ENCODE measurements at places on chromosomes 1 and 21.

DNA sequence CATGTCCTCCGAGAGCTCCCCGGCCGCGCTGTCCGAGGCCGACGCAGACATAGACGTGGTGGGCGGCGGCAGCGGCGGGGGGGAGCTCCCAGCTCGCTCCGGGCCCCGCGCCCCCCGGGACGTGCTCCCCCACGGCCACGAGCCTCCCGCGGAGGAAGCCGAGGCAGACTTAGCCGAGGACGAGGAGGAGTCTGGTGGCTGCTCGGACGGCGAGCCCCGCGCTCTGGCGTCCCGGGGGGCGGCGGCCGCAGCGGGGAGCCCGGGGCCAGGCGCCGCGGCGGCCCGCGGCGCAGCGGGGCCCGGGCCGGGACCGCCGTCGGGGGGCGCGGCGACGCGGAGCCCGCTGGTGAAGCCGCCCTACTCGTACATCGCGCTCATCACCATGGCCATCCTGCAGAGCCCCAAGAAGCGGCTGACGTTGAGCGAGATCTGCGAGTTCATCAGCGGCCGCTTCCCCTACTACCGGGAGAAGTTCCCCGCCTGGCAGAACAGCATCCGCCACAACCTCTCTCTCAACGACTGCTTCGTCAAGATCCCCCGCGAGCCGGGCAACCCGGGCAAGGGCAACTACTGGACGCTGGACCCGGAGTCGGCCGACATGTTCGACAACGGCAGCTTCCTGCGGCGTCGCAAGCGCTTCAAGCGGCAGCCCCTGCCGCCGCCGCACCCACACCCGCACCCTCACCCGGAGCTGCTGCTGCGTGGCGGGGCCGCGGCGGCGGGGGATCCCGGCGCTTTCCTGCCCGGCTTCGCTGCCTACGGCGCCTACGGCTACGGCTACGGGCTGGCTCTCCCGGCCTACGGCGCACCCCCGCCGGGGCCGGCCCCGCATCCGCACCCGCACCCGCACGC is 547 bp downstream of the FOXD2 start:
- no peak for DNase-seq

GRCh38 chr21:32007456-32007855 is 134.6 kb downstream of the HUNK start:
- no peak for DNase-seq

- no peak for DNase-seq
These were observed 103.8 kb downstream of the BRINP3 start for GRCh38 chr1:190373705-190374336.

- no peak for DNase-seq
These were observed 42.5 kb upstream of the CLIC4 start for GRCh38 chr1:24702511-24703293.

GRCh38 chr1:47824716-47825115 is 172.5 kb downstream of the TRABD2B start:
- no peak for DNase-seq

GRCh38 chr1:219269171-219269570 is 95.5 kb downstream of the LYPLAL1 start:
- DNase-seq = no peak

DNA sequence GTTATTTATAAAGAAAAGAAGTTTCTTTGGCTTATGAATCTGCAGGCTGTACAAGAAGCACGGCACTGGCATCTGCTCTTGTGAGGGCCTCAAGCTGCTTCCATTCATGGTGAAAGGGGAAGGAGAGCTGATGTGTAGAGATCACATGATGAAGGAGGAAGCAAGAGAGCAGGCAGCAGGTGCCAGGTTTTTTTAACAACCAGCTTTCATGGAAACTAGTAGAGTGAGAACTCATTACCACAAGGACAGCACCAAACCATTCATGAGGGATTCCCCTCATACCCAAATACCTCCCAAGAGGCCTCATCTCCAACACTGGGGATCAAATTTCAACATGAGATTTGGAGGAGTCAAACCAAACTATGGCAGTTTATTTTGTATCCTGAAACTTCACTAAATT is 85.8 kb upstream of the CAMK1G start:
- DNase-seq = no peak

DNA sequence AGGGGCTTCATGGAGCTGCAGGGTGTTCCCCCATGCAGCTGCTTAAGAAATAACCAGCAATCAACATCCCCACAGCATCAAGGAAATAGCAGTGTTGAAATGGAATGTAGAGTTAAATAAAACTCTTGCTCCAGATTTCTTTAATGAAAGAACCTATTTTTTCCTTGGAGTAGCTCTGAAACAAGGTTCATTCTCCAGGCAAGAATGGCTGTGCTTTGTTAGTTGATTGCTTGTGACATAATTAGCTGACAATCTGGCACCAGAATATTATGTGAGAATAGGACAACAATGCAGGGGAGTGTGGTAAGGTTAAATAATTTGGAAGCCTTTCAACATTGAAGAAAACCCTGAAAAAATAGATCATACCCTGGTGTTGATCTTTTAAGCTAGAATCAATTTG is 254.2 kb upstream of the RRP15 start:
- DNase-seq = no peak

DNA sequence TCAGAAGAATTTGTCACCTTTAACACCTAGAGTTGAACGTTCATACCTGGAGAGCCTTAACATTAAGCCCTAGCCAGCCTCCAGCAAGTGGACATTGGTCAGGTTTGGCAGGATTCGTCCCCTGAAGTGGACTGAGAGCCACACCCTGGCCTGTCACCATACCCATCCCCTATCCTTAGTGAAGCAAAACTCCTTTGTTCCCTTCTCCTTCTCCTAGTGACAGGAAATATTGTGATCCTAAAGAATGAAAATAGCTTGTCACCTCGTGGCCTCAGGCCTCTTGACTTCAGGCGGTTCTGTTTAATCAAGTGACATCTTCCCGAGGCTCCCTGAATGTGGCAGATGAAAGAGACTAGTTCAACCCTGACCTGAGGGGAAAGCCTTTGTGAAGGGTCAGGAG is 52.3 kb downstream of the UBE4B start:
- DNase-seq = no peak

- no peak for DNase-seq
These were observed 195.7 kb downstream of the ROR1 start for GRCh38 chr1:63969441-63969901.

DNA sequence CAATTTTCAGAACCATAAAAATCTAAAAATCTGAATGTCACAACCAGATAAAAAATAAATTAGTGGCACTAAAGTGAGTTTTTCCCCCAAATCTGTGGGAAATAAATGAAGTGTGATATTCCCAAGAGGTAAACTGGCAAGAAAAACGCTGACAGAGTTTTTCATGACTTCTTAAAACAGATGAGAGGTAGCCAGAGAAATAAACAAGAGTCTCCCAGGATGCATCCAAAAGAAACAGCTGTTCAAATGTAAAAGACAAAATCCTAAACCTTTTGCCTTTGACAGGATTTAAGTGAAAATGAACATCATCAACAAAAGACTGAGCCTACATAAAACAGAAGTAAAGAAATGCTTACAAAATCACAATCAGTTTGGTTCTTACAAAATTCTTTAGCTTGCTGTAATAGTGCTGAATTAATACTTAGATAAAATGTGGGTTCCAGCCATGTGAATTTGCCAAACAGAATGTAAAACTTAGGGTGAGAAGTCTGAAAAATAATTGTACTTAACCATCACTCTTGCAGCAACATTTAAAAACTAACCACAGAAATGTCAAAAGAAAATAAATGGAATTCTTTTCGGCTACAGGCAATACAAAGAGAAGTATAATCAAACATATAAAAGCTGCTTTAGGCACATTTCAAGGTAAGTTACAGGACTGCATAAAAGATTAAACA is 133.6 kb downstream of the EIF4G3 start:
- no peak for DNase-seq

DNA sequence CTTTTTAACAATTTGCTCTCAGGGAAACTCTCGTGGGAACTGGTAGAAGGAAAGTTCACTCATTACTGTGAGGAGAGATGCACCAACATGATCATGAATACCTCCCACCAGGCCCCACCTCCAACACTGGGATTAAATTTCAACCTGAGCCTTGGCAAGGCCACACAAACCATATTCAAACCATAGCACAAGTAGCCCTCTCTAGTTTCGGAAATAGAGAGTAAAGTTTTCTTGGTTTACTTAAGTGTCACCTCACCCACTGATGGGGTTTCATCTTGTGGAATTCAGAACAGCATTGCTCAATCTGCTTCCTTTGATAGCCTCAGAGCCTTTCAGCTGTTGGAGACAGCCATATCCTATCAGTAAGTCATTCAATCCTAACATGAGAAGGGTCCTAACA is 25.5 kb upstream of the CCSAP start:
- DNase-seq = no peak

DNA sequence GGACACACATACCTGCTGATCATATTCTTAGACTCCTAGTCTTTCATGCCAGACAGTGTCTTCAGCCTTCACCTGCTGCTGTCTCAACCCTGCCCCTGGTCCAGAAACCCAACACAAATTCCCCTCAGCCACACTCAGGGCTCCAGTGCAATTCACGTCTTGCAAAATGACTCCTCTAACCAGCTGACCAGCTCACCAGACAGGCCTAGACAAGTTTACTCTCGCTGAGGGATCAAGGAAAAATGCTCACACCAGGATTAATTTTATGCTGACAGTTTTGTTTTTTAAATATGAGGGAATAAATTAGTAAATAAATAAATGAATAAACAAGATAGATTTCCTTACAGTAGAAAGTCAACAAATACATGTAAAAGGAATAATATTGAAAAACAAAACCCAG is 28.5 kb downstream of the CCDC185 start:
- DNase-seq = no peak

DNA sequence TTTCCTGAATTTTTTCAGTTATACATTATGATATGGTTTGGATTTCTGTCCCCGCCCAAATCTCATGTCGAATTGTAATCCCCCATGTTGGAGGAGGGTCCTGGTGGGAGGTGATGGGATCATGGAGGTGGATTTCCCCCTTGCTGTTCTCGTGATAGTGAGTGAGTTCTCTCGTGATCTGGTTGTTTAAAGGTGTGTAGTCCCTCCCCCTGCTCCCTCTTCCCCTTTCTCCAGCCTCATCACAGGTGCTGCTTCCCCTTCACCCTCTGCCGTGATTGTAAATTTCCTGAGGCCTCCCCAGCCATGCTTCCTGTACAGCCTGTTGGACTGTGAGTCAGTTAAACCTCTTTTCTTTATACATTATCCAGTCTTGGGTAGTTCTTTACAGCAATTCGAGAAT is 93.2 kb upstream of the HNRNPU start:
- DNase-seq = no peak

GRCh38 chr1:233790662-233791371 is 113.7 kb upstream of the SLC35F3 start:
- no peak for DNase-seq

DNA sequence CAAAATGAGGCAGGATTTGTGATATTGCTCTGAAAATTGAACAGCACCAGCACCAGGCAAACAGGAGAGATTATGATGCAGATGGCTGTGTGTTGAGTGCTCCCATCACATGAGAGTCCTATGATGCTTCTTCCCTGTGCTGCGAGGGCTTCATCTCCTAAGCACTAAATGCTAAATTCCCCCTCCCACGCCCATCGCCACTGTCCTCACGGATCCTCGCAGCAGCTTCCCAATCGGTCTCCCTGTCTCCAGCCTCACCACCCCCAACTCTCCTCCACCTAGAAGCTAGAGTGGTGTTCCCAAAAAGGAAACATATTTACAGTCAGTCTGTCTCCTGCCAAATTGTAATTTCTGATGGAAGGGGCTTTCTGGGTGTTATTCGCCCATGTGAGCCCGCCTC is 4.9 kb upstream of the BACE2 start:
- DNase-seq = no peak

Data from activated naive CD8-positive, alpha-beta T cell treated with anti-CD3 and anti-CD28 coated beads, Interleukin-2, amount 50 U/mL, for 16 hours (primary cell).